CD4-positive, alpha-beta T cell (primary cell): ENCODE measurements at places on chromosomes 13 and 19.

DNA sequence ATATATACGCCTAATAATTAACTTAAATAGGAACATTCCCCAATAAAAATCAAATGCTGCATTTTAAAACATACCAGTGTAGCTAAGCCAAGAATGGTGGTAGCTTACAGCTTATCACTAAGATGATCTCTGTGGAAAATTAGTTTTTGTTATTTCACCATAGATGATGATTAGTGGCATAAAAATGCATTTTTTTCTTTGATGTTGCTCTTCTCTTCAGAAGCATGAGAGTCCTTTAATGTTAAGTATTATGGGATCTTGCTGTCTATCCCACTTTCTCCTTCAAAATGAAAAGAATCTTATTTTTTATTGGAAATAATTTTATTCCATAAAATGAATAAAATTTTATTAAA, 731.0 kb downstream of the SLITRK1 start:
- DNase-seq = no peak

DNA sequence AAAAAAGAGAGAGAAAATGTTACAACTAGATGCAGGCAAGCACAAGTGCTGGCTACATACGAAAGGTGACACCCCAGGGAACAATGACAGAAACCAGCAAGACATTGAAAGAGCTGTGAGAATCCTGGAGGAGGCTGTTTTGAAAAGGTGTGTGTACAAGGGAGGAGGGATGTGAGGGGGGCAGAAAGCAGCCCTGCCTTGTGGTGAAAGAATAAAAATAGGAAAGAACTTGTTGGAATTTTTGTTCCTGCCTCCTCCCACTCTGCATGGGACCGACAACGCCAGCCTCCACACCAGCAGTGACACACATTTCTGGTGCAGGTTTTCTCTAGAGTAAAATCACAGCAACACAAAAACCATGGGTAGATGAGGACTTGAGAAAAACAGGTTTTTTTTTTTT, 1258.6 kb downstream of the PCDH9 start:
- DNase-seq = no peak

- peak; percentile 35 for DNase-seq
Observed at GRCh38 chr19:41325947-41326706, 16.2 kb downstream of the CCDC97 start.

GRCh38 chr19:18610556-18611326, 1.9 kb upstream of the TMEM59L start:
- DNase-seq = no peak

- DNase-seq = no peak
Observed at GRCh38 chr13:19993024-19993423, 34.5 kb downstream of the ZMYM2 start.

GRCh38 chr13:101417043-101417406, 717 bp upstream of the NALCN start:
- DNase-seq = no peak

- DNase-seq = no peak
Observed at GRCh38 chr13:113748101-113748861, 10.7 kb upstream of the TMEM255B start.

GRCh38 chr19:48271531-48272151, 1.8 kb downstream of the ZNF114 start:
- DNase-seq = no peak

DNA sequence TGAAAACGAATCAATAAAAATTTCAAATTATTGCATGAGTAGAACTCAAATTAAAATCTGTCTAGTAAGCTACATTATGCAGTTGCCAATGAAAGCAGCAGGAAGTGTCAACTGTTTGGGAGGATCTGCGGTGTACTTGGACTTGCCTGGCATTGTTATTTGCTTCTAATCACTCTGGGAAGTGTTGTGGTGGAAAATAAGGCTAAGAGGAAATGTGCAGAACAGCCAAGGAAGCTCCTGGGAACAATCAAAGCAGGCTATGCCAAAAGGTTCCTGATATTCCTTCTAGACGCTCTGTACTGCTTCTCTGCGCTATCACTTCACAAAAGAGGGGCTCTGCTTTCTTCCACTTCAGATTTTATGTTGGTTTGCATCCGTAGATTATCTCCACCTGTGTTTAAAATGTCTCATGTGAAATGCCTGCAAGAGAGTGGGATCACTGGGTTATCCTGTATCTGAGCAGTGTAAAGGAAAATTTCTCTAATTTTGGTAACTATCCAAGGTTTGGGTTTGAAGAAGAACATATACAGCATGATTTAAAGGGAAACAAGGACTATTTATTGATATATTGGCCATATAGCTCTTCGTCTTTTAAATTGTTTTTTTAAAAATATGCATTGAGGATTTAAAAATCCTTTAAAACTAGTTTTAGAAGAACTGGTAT, 182.7 kb upstream of the CSNK1A1L start:
- DNase-seq = no peak

GRCh38 chr19:35349614-35350521, 2.2 kb downstream of the FFAR1 start:
- no peak for DNase-seq

DNA sequence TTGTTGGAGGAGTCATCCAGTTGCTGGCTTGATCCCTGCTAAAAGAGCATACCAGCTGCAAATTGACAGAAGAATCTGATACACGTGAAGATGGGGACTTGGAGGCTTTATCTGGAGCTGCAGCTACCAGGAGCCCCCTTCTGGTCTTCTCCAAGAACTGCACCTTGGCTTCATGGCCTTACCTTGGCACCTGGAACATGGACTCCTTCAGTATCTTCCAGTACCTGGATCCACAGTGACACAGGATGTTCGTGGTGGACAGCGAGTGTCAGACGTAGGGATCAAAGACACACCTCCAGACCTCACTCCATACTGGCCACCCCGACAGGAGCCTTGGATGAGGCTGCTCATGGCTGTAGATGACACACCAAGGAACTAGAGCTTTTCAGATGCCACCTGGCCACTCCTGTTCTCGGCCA, 9.9 kb upstream of the ACSBG2 start:
- peak; percentile 53 for DNase-seq

DNA sequence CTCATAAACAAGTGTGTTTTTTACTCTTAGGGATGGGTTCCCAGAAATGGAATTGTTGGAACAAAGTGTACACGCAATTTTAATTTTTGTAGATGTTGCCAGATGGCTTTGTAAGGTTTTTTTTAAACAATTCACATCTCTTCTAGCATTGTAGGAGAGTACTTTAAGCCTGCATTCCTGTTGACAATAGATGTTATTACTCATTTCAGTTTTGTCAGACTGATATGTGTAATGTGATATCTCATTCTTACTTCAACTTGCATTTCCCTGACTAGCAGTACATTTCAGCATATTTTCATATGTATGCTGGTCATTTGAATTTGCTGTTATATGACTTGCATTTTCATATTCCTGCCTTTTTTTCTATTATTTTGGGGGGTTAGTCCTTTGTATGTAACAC, 186.6 kb upstream of the SLITRK6 start:
- DNase-seq = no peak

DNA sequence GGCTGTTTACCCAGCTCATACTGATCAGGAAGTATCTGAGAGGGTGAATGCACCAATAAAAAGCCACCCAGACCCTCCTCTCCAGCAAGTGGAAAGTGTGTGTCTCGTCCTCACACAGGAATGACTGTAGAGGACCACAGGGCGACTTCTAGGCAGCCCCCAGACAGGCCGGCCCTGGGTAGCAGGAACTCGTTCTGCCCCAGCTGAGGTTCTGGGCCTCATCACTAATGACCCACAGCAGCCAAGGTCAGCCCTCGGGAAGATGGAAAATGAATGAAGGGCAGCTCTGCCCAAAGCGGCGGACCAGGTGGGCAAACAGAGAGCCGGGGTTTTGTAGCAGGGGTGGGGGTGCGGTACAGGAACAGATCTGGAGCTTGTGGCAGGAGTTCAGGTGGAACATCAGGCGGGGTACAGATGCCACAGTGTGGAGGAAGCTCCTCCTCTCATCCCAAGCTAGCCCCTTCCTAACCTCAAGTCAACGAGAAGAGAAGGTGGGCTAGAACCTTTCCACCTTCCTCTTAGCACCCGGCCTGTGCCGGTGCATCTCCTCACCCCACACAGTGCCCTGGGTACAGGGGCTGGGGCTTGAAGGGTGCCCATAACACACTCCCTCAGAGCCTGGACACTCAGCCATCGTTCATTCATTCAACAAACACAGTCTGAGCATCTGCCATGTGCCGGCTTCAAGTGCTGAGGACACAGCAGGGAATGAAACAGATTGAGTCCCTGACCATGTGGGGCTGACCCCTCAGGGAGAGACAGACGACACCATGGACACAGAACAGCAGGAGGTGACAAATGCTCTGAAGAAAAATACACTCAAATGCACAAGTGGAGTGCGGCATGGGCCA, 36.2 kb downstream of the RFX2 start:
- no peak for DNase-seq

GRCh38 chr13:51221674-51222036, 543 bp upstream of the FAM124A start:
- no peak for DNase-seq

- DNase-seq = no peak
Observed at GRCh38 chr13:101455863-101456262, 3.4 kb downstream of the ITGBL1 start.

- no peak for DNase-seq
Observed at GRCh38 chr13:44188257-44188656, 185.4 kb upstream of the SERP2 start.

GRCh38 chr19:51150627-51151026, 8.5 kb downstream of the SIGLEC7 start:
- DNase-seq = no peak

- DNase-seq = no peak
Observed at GRCh38 chr13:112752711-112753541, 63.1 kb downstream of the ATP11A start.

DNA sequence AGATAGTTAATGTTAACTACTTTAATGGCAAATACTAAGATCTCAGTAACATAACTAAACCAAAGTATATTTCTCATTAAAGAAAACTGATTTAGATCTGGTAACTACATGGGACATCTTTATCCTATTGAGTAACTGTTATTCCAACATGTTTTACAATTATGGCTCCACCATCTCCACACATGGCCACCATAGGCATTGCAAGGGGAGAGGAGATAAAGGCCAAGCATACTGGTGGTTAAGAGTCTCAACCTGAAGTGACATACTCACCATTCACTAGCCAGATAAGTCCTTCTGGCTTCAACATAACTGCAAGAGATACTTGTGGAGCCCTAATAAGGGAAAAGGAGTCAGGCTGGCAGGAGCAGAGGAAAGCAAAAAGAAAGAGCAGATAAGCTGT, 1586.4 kb upstream of the SPRY2 start:
- no peak for DNase-seq

DNA sequence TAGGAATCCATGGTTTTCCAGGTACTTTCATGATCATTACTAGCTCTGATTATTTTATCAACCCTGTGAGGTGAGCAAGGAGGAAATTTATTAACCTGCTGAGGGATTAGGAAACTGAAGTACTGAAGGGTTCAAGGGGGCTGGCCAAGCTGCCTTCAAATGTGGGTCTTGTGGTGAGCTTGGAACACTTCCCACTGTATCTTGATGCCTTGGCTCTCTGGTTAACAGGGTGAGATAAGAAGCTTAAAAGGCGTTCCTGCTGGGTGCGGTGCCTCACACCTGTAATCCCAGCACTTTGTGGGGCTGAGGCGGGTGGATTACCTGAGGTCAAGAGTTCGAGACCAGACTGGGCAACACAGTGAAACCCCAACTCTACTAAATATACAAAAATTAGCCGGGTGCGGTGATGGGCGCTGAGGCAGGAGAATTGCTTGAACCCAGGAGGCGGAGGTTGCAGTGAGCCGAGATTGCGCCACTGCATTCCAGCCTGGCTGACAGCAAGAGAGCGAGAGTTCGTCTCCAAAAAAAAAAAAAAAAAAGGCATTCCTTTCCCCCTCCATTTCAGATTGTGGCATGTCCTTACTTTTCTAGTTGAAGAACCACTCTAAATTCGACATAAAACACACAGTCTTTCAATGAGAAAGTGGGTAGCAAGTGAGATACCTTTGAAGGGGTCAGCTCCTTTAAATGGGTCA, 70.2 kb downstream of the KLF2 start:
- no peak for DNase-seq

DNA sequence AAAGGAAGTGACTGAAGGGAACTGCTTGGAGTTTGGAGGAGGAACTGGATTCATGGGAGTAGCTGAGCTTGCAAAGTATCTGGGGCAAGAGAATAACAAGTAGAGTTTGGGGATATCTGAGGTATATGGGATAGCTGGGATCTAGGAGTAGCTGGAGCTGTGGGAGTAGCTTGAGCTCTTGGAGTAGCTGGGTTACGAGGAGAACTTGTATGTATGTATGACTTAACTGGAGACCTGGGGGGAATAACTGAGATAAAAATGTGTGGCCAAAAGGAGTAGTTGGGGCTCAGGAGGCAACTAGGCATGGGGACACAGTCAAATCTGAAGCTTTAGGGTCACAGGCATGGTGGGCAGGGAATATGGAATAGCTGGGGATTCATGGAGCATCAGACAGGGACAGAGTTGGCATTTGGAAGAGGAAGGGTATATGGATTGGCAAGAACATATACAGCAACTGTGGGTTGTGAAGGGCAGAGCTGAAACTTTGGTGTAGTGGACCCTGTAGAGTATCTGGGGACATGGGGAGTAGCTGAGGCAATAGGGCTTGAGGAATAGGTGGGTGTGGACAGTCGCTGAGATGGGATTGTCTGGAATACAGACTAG, 18.6 kb downstream of the ANKRD24 start:
- no peak for DNase-seq
